ENCODE measurements at places on chromosomes 11 and 22.

GRCh38 chr22:44483878-44484277, 14.2 kb downstream of the RTL6 start:
- DNase-seq: no peak

DNA sequence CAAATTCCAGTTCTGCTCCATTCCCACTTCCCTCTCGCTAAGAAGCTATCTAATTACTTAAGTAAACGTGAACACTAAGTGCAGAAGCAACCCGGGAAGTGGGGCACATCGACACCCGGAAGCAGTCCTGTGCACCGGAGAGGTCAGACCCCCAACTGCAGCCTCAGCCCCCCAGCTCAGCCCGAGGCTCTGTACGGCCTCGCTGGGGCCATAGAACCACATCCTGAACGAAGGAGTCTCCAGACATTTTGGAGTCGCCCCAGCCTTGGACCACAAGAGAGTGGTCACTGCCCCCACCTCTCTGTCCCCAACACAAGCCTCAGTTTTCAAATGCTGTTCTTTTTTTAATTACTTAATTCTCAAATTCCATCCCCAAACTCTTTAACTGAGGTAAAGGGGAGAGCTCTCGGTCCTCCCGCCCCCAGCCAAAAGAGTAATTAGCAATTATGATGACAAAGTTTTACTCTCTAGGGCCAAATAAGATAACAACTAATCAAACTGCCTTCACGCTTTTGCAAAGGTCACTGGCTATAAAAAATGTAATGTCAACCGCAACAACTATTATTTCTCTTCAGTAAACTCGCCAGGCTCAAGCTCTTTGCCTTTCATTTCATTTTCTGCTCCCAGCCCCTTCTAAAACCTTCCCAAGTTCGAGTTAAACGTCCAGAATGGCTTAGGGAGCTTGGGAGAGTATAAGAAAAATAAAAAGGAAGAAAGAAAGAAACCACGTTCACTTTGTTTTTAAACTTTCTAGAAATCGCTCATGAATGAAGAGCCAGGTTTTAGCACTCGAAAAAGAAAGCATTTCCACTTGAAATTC, 2.2 kb downstream of the PAX6 start:
- DNase-seq: no peak

DNA sequence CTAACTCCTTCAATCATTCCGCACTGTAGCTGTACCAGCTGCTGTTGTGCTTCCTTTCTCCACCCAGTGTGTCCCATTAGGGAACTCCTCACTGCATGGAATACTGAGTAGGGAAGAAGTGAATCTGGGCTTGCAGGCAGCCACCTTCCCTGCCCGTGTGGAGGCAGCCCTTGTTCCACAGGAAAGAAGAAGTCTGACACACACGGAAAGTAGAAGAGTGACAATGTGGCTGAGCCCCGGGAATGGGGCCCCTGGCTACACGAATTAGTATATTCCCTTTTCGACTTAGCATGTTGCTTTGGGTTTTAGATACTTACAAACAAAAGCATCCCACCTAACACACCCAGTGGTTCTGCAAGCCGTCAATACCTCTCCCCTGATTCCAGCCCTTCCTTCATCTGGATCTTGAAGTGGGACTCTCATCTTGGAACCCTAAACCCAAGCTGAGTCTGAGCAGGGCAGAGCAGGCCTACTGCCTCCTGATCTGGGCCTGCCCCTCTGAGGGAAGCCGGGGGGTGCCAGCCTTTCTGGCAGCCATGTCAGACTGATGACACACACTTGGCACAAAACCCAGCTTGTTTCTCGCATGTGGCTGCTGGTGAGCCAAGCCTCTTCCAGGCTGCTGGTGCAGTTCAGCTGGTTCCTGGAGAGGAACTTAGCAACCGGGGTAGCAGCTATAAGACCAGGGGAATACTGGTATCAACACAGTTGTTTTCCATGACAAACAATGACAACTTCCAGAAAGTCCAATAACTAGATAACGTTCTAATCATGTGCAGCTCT, 71.6 kb downstream of the C11orf58 start:
- peak; percentile 68 for DNase-seq

DNA sequence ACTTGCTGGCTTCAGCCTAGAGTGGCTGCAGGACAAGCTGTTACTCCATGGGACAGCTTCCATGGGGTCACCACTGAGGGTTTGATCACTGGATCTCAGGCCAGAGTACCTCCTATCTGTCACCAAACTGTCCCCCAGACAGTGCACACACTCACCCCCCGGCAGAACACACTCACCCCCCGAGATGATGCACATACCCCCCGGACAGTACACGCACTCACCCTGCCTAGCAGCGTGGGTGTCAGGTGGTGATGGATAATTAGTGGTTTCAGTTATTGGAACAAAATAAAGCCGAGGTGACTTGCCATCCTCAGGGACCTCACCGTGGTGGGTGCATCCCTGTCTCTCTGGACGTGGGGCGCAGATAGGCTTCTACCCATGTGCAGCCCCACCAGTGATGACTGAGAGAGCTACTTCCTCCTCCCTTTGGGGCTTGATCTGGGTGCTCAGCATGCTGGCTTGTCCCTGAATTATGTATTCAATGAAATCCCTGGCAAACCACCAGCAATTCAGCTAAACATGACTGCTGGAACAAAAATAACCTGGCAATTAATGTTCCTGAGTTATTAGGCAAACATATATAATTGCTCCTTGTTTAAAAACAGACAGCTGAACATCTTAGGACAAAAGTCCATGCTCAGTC, 18.9 kb downstream of the TANGO2 start:
- no peak for DNase-seq

DNA sequence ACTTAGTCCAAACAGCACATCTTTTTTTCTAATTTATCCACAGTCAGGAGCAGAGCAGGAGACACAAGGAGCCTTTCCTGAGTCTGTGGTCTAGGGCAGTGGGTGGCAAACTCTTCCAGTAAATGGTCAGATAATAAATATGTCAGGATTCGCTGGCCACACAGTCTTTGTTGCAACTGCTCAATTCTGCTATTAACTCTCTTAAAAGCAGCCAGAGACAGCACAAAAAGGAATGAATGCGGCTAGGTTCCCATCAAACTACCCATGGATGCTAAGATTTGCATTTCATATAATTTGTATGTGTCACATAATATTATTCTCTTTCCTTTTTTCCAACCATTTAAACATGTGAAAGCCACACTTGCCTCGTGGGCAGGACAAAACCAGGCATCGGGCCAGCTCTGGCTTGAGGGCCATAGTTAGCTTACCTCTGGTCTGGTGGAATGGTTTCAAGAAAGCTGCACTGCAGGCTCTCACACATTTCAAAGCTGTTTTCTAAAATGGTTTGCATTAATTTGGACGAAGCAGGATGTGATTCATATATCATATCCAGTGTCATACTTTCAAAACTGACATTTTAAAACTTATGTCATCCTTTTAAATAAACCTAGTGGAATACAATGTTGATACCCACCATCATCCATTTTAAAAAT, 64.7 kb upstream of the CD5 start:
- no peak for DNase-seq

GRCh38 chr11:95338430-95338991, 107.5 kb upstream of the SESN3 start:
- DNase-seq: peak; percentile 54

DNA sequence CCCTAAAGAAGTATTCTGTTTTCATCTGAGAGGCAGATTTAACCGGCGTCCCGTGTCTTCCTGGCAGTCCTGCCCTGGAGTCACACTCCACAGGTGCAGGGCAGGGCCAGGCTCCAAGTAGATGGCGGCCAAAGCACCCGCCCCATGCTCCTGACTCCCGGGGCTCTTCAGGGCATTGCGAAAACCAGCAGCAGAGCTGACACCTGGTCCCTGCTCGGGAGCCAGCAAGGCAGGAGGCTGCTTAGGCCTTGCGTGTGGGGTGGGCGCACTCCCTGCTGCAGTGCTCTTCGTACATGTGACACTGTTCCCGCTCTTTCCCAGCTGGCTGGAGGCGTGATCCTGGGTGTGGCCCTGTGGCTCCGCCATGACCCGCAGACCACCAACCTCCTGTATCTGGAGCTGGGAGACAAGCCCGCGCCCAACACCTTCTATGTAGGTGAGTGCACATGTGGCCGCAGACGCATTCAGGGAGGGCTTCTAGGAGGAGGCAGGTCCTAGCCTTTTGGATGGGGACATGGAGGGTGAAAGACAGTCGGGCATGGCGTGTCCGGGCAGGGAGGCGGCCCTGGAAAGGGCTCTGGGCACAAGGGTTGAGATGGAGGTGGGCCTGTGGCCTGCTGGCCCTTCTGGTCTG, 10.3 kb upstream of the TSSC4 start:
- DNase-seq: no peak

DNA sequence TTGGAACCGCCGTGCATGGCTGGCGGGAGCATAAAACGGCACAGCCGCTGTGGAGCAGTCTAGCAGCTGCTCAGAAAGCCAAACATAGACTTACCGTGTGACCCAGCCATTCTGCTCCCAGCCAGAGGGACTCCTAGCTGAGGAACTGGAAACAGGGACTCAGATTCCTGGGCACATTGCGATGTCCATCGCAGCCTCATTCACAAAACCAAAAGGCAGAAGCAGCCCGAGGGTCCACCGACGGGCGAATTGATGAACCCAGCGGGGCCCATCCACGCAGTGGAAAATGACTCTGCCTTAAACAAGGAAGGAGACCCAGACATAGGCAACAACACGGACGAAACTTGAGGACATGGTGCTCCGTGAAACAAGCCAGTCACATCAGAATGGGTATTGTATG, 5.7 kb upstream of the MUC5B start:
- DNase-seq: no peak

DNA sequence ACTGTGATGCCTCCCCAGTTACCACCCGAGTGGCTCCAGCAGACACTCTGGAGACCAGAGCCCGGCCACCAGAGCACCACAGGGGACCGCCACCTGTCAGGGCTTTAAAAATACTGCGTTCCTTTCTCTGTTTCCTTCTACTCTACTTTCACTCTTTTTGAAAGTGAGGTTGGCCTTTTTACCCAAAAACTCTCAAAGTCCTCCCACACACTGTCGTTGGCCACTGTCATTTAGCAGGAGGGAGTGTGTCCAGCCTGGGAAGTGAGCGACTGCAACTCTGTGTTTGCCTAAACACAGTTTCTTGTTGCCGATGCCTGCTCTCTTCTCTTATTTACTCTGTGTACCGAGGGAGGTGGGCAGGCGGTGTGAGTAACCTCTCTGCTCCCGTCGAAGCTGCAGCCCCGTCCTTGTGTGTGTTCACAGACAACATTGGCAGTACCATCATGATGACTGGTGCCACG, 90.8 kb upstream of the CLDN5 start:
- no peak for DNase-seq

DNA sequence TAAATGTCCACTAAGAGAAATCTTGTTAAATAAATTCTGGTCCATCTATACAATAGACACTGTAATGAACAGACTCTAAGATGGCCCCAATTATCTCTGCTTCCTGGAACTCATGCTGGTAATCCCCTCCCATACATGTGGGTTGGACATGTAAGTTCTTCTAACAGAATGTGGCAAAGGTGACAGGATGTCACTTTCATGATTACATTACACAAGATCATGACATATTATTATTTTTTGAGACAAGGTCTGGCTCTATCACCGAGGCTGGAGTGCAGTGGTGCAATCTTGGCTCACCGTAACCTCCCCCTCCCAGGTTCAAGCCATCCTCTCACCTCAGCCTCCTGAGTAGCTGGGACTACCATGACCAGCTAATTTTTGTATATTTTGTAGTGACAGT, 14.6 kb upstream of the NDUFC2 start:
- DNase-seq: no peak

GRCh38 chr11:119006656-119007055, 8.7 kb downstream of the CENATAC start:
- no peak for DNase-seq

GRCh38 chr11:95147364-95147905, 57.8 kb downstream of the ENDOD1 start:
- no peak for DNase-seq

DNA sequence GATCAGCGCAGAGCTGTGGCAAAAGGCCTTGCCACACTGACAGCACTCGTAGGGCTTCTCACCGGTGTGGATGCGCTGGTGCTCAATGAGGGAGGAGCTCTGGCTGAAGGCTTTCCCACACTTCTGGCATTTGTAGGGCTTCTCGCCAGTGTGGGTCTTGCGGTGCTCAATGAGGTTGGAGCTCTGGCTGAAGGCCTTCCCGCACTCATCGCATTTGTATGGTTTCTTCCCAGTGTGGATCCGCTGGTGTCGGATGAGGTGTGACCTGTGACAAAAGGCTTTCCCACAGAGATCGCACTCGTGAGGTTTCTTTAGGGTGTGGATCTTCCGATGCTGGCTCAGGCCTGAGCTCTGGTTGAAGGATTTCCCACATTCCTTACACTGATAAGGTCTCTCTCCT, 6.9 kb downstream of the ZNF70 start:
- DNase-seq: no peak

DNA sequence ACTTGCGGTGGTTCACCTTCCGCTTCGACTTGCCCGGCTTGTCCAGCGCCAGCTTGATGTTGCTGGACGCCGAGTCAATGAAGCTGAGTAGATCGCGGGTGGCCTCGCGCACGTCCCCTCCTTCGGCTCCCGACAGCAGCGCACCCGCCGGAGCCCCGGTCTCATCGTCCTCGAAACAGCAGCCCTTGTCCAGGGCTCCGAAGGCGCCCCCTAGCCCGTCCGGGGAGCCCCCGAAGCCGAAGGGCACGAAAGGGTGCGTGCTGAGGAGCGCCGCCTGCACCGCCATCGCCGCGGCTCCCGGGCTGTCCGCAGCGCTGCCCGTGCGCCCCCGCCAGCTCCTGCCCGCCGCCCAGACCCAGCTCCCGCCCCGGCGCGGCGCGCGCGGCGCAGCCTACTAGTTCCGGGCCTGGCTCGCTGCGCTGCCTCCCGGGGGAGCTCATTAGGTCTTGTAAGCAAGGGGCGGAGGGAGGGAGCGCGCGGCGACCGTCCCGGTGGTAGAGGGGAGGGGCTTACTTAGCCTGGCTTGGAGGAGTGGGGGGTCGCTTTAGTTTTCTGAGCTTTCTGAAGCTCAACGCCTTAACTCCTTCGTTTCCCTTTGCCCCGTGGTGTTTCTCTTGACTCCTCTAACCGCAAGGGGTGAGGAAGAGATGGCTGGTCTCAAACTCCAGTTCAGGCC, at the start of gene FAM181B:
TSS of gene FAM181B (minus strand) at position 421 of the 676 bp plus-strand sequence. CDS start at position 286, 135 bp downstream.
- peak; percentile 56 for DNase-seq

- no peak for DNase-seq
Observed at GRCh38 chr22:48431014-48431413, 1396.7 kb downstream of the BRD1 start.
